ENCODE measurements at places on chromosomes 6 and 20. TPM values are rescaled to one million over a fixed set of nuclear protein-coding genes. Genes with fewer than 3 reads are reported as not detected.

Gene DEFB112
- total RNA-seq = not detected

- ATAC-seq = no peak
These were observed 14.4 kb downstream of the ZNF217 start for GRCh38 chr20:53579266-53579580.

GRCh38 chr6:15297895-15298590 is 52.2 kb downstream of the JARID2 start:
- no peak for ATAC-seq

- ATAC-seq = peak; percentile 11
These were observed 21.7 kb downstream of the SERPINB1 start for GRCh38 chr6:2819978-2820377.

DNA sequence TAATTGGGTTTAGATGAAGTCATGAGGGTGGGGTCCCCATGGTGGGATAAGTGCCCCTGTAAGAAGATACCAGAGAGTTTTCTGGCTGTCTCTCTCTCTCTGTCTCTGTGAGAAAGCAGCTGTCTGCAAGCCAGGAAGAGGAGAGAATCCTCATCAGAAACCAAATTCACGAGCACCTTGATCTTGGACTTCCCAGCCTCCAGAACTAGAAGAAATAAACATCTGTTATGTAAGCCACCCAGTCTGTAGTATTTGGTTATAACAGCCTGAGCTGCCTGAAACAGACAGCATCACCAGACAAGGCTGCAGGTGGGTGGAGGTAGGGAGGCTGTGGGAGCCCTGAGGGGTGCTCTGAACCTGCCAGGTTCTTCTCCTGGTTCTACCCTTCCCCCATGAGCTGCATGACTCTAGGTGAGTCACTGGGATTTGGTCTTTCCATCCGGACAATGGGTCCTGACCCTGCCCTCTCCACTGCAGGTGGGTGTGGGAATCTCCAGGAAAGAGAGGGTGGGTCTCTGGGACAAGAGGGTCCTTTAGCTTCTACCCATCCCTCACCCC is 34.3 kb upstream of the VEGFA start:
- peak; percentile 67 for ATAC-seq

GRCh38 chr20:33284284-33284683 is 1.3 kb downstream of the BPIFB1 start:
- ATAC-seq = no peak

DNA sequence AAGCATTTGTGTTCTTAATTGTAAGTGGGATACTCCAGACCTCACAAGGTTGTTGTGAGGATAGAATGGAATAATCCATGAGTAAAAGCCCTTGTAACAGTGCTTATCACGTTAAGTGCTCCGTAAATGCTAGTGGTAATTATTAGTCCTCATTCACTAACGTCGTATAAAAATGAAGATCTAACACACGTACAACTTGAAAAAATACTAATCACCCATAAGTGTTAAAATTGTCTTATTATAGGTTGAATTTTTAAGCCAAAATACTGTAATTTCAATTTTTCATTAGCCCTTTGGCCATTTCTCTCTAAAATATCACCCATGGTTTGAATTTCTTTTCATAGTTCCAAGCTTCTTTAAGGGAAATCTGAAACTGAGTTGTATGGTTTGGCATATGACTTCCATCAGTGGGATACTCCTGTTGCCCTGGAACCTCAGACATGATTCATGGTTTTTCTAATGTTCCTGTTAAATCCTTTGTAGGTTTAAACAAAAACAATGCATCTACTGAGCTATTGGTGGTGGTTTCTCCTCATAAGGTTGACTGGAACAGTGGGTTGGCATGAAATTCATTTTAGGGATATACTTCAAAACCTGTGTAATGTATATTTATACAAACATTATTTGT is 19.1 kb downstream of the XRN2 start:
- no peak for ATAC-seq

- no peak for ATAC-seq
These were observed 20.8 kb upstream of the SNRPB2 start for GRCh38 chr20:16709017-16709416.

- no peak for ATAC-seq
These were observed 129.5 kb downstream of the MMUT start for GRCh38 chr6:49333345-49334125.

GRCh38 chr6:41683523-41684310 is 45.4 kb downstream of the MDFI start:
- peak; percentile 67 for ATAC-seq

- ATAC-seq = no peak
These were observed 7.6 kb upstream of the UST start for GRCh38 chr6:148738946-148739821.

DNA sequence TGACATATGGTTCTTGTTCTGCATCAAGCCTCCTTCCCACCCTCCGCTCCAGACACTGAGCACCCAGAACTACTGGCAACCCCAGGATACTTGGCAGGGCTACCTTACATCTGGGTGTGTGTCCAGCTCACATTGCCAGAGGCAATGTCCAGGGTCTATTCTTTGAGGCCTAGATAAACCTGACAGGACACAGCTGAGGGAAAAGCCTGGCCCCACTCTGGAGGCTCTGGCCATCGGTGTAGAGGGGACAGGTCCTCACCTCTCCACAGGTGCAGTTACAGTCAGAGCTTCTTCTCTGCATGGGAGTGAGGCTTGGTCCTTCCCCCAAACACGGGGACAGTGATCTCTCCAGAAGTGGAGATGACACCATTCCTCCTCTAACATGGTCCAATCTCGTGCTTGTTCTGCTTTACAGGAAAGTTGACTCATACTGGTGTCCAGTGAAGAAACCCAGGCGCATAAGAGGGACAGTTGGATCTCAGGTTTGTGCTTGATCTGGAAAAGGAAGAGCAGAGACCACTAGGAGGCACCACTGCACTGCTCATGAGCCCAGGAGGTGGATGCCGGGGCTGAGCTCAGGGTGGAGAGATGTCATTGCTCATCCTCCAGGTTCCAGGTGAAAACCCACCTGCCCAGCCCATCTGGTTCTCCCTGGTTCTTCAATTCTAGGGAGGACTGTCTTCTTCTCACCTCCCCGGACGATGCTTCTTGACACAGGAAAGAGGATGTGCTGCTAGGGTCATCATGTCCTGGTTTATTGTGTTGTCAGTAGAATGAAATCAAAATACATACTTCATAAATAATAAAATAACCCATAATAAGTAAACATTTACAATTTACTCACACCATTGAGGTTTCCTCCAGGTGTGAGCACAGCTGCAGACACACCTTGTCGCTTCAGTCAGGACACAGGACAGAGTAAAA is 14.7 kb downstream of the HLA-F start:
- ATAC-seq = peak; percentile 89

DNA sequence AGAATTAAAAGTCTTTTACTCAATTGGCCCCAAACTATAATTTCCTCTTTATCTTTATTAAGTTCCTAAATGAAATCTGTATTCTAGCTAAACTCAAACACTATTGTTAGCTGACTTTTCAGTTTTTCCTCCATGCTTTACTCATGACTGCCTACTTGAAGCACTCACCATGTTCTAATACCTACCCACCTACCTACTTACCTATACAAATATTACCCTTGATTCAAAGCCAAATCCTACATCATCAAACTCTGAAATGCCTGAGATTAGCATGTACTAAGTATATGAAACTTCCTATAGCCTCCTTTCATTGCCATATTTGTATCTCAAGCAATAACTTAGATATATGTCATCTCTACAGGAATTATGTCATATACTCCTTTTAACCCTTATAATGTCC is 259.7 kb downstream of the HDGFL1 start:
- no peak for ATAC-seq

Data from esophagus mucosa (tissue), 1 donor.